Vagina (tissue), 2 donors: ENCODE measurements at places on chromosomes 6 and 20.

DNA sequence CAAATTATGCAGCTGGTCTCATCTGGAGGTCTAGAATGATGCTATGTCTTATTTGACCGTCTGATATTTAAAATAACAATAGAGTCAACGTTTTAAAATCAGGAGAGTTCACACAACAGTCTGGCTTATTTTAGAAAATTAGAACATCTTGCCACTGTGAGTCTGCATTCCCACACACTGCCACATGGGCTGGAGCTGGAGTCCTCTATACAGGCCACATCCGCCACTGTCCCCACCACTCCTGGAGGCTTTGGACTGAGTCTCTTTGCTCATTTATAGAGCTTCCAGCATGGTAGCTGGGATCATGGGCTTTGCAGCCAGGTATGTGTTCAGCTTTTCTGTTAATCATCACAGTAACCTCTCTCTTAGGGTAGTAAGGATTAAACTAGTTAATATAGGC, 68.8 kb upstream of the ZNFX1 start:
- DNase-seq: no peak

GRCh38 chr6:16486661-16487060, 248.3 kb downstream of the GMPR start:
- no peak for DNase-seq

- DNase-seq: no peak
Measured at GRCh38 chr20:400454-401275, 7.4 kb upstream of the RBCK1 start.

GRCh38 chr20:59078231-59078630, 35.6 kb upstream of the PRELID3B start:
- no peak for DNase-seq

- no peak for DNase-seq
Measured at GRCh38 chr20:35979544-35979943, 11.2 kb downstream of the CNBD2 start.

DNA sequence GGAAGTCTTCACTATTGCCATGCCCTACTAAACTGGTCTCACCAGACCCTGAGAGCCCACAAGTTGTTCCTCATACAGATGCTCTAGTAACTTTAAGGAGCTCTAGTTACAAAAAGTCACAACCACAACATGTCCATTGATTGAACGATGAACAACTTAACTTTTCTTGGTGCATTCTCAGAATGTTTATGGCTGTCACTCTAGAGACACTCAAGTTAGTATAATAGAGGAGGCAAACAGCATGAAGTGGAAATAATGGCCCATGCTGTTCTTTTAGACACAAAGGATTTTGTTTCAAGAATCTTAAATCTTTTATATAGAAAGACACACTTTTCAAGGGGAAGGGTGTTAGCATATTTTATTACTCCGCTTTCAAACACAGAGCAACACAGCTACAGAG, 934.4 kb downstream of the HACE1 start:
- DNase-seq: no peak

- no peak for DNase-seq
Measured at GRCh38 chr6:123074616-123075015, 78.6 kb downstream of the CLVS2 start.

DNA sequence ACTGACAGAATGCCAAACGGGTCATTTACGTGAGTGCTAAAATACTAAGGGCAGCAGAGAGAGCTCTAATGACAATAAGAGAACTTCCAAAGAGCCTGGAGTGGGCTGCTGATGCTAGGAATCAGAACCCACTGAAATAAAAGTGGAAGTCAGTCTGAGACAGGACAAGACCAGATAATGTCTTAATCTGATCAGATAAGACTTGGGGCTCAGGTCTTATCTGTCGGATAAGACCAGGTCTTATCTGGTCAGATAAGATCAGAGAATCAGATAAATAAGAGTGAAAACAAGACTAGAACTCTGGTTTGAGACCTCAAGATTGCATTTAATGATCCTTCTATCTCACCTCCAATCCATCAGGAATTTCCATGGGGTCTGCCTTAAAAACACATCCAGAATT, 18.6 kb downstream of the LRP11 start:
- no peak for DNase-seq

DNA sequence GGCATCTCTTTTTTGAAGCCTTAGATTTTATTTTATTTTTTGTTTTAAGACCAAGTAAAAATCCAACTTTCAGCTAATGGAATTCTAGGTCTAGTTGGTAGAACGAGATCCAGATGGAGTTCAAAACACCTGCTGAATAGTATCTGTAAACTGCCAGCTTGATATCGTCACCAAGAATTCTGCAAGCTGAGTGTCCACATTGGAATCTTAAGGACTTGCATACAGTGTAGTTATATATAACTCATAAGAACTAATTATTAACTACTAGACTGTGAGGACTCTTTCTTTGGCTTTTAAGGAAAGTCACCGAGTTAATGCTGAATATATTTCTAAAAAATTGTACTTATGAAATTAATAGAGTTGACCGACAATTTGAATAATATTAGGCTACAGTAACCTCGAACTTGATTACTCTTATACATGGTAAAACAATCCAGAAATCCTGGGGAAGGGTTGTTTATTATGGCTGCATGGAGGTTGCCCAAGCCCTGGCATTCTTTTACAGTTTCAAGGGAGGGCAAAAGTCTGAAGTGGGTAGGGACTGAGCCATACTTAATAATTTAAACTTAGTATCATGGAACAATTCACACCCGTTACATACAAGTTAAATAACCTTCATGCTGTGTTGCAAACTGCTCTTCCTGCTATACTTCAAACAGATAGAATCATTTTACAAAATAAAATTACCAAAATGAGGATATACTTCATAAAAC, 553.9 kb downstream of the PTPRT start:
- DNase-seq: no peak

GRCh38 chr20:325889-326644, 715 bp downstream of the SOX12 start:
- no peak for DNase-seq

DNA sequence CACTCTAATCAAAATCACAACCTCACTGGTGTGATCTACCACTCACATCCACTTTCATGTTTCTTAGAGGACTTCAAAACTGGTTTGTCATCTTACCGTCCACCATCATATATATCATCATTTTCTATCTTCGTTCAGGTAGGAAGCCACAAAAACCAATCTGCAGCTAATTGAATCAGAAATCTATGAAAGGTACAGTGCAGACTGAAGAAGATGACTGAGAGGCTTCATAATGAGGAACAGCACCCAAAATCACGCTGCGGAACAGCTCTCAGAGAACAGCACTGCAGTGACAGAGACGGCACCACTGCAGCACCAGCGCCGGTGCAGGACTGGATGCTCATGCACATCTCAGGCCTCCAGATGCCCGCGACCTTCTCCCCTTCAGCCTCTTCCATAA, 13.0 kb downstream of the GMDS start:
- peak; percentile 44 for DNase-seq

DNA sequence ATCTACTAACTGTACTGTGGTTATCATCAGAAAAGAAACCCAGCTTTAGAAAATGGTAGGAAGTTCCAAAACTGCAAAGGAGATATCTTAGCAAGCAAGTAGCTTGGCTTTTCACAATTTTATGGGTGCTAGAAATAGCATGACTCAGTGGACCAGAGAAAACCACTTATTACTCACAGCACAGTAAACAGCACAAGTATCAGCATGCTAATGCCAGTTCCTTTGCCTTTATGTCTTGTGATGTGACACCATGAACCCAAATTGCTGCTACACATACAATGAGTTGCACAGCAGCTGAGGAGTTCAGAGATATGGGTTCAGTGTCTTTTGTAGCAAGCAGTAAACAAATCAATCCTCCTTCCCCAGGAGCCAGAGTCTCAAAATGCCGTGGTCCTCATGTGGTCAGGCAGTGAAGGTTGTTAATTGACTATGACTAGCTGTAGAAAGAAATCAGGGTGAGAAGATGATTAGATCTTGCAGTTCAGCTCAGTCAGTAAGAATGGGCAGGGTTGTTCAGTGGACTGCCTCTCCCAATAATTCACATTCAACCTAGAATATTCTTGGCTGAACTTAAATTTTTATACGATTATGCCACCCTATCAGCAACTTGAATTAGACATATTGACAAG, 73.3 kb downstream of the OPRM1 start:
- no peak for DNase-seq

DNA sequence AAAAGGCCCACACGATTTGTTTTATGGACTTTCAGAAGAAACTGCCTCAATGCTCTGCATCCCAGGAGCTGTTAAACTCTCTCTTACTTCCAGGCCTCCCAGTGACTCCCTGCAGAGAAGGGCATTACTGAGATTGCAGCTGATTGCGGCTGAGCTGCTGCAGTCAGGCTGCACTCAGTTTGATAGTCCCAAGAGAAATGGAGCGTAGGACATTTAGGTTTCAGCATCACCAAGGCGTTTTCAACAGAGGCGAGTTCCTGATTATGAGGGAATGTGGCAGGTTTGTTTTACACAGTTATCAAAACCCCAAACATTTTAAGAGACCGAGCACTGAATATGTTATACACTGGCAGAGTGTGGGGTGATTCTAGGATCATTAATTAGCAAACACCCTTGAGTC, 145.6 kb downstream of the TBX18 start:
- DNase-seq: no peak

- DNase-seq: no peak
Measured at GRCh38 chr20:49984426-49985153, 1.8 kb downstream of the SNAI1 start.

DNA sequence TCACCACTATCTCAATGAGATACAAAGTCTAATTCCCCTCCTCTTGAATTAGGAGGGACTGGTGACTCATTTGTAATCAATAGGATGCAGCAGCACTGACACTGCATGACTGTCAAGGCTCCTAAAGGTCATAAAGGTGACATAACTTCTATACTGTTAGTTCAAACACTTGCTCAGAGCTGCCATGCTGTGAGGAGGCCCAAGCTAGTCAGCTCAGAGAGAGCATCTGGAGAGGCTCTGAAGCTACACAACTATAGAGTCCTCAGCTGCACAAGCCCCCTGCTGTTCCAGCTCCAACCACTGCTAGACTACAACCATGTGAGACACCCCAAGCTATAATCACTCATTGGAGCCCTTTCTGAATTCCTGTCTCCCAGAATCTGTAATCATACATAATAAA, 17.0 kb upstream of the HEY2 start:
- DNase-seq: no peak

DNA sequence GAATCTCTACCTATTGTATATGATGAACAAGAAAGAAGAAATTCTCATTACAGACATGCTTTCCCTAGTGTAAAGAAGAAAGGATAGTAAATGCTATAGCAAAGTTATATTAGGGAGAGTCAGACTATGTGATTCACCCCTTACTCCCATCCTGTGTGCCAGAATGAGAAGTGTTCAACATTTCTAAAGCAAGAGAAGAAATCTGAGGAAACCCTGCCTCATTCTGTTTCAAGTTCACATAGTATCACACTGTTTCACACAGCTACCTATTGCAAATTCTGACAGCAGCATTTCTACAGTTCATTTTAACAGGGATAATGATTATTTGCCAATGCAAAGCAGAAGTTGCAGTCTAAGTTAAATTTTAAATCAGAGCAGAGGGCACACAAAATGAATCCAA, 267.2 kb upstream of the TCF21 start:
- DNase-seq: no peak

DNA sequence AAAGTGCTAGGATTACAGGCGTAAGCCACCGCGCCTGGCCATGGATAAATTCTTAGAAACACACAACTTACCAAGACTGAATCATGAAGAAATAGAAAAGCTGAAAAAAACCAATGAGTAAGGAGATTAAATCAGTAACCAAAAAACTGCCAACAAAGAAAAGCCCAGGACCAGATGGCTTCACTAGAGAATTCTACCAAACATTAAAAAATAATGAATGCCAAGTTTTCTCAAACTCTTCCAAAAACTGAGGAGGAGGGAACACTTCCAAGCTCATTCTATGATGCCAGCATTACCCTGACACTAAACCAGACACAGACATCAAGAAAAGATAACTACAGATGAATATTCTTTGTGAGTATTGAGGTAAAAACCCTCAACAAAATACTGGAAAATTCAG, 44.3 kb downstream of the USP49 start:
- DNase-seq: no peak

DNA sequence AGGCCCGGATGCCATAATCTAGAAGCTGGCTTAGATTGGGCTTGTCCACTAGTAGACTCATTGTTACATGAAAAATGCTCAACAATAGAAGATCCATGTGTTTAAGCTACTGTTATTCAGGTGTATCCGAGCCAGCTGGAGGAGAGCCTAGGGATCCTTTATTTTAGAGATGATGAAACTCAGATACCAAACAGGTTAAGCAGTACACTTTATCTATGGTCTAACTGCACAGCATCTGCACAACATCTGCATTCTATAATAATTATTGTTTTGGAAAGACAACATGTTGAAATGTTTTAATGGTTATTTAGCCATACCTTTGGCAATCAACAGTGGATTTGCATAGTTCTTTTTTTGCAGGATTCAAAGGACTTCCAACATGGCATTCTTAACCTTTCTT, 134.1 kb downstream of the RFPL4B start:
- no peak for DNase-seq

DNA sequence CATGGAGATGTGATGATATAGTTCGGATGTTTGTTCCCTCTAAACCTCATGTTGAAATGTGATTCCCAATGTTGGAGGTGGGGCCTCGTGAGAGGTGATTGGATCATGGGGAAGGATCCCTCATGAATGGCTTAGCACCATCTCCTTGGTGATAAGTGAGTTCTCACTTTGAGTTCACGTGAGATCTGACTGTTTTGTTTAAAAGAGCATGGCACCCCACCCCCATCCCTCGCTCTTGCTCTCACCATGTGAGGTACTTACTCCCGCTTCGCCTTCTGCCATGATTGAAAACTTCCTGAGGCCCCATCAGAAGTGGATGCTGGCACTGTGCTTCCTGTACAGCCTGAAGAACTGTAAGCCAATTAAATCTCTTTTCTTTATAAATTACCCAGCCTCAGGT, 10.9 kb downstream of the SLC32A1 start:
- no peak for DNase-seq

- DNase-seq: no peak
Measured at GRCh38 chr6:139612135-139612465, 237.7 kb upstream of the CITED2 start.

DNA sequence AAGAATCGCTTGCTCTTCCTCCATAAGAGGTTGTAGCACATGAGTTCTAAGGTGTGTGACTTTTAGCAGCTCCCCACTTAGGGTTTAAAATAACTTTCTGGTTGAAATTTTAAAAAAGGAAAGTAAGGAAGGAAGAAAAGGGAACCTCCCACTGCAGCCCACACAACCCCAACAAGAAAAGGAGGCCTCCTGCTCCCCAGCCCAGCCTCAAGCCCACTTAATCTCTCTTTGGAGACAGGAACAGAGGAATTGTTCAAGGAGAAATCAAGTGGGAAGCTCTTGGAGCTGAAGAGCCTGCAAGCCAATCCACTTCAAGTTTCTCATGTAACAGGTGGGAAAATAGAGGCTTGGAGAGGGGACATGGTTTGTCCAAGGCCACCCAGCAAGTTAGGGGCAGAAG, 39.1 kb upstream of the PREX1 start:
- no peak for DNase-seq

DNA sequence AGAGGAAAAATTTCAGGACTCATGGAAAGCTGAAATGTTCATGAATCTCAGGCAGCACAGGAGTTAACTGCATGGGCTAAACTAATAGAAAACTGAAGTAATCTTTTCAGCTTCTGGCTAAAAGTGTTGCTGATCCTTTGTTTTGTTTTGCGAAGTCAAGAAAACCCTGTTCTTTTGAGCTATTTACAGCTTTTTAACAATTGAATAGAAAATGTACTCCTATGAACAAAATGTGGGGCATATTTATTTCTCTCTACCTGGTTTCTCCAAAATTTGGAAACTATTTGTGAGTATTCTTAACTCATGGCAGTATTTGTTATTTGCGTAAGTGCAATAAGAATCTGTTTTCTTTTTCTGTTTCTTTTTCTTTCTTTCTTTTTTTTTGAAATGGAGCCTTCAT, 818.8 kb upstream of the CITED2 start:
- no peak for DNase-seq

- DNase-seq: peak; percentile 52
Measured at GRCh38 chr20:37564388-37565133, 36.9 kb upstream of the BLCAP start.
